ENCODE measurements at places on chromosomes 13 and 19. TPM values are rescaled to one million over a fixed set of nuclear protein-coding genes. Genes with fewer than 3 reads are reported as not detected.

DNA sequence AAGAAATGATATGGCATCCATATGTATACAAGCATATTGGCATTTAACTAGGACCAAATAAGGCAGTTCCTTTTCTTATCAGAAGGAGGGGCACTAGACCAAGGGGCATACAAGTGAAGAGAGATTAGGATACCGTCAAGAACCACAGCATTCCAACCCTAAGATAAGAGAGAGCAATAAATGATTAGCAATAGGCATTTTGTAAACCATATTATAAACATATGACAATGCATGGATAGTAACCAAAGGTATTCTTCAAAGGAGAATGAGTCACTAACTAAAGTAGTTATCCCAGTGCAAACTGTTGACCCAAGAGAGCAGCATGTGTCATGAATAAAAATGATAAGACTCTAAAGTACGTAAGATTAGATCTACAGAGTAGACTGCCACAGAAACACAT is 500.9 kb upstream of the HTR2A start:
- DNase-seq: no peak

- DNase-seq: no peak
Measured at GRCh38 chr13:49777746-49778614, 14.5 kb downstream of the KPNA3 start.

GRCh38 chr19:38634757-38635482 is 12.5 kb upstream of the ACTN4 start:
- DNase-seq: peak; percentile 50

DNA sequence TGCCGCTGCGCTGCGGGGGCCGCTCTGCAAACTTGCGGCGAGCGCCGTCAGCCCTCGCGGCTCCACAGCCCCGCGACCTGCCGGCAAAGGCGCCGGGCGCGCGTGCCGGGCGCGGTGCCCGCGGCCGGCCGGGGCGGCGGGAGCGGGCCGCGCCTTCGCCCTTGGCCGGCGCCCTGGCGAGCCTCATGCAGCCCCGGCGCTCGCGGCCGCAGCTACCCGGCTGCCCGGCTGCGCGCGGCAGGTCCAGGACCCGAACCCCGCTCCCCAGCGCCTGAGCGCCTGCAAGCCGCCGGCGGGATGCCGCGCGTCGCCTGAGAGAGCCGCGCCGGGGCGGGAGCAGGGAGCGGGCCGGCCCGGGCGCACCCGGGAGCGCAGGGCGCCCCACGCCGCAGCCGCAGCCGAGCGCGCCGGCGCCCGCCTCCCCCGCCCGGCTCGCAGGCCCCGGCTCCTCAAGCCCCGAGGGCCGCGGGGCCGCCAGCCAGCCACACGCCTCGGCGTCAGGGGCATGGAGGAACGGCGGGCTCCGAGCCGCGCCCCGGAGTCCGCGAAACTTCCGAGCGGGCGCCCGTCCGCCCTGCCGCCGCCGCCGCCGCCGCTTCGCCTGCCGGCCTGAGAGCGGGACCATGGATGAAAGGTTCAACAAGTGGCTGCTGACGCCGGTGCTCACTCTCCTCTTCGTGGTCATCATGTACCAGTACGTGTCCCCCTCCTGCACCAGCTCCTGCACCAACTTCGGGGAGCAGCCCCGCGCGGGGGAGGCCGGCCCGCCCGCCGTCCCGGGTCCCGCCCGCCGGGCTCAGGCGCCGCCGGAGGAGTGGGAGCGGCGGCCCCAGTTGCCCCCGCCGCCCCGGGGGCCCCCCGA is 564 bp downstream of the HS6ST3 start:
- no peak for DNase-seq

GRCh38 chr13:35499676-35500075 is 23.2 kb upstream of the MAB21L1 start:
- no peak for DNase-seq

- DNase-seq: no peak
Measured at GRCh38 chr19:39590265-39590664, 12.1 kb upstream of the LGALS13 start.

- no peak for DNase-seq
Measured at GRCh38 chr13:41641961-41642360, 184.6 kb downstream of the RGCC start.

- no peak for DNase-seq
Measured at GRCh38 chr13:111007209-111007608, 92.3 kb upstream of the ANKRD10 start.

- DNase-seq: no peak
Measured at GRCh38 chr13:77878190-77878589, 40.4 kb downstream of the EDNRB start.

DNA sequence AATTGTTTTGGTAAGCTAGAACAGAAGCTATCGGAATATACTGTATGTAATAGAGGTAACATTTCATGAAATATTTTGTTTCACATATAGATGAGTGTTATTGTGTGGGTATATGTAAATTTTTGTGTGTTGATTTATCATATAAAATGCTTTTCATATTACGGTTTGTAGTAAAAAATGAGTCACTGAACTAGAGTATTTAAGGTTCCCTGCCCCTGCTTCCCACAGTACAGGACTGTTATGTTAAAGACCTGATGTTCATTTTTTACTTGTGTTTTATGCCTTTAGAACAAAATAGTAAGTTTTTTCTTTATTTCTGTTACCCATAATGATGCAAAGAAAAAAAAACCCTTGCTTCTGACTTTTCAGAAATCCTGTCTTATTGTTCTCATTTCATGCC is 243.4 kb downstream of the ENOX1 start:
- no peak for DNase-seq

- no peak for DNase-seq
Measured at GRCh38 chr19:48750771-48751504, 1.5 kb downstream of the FUT1 start.

DNA sequence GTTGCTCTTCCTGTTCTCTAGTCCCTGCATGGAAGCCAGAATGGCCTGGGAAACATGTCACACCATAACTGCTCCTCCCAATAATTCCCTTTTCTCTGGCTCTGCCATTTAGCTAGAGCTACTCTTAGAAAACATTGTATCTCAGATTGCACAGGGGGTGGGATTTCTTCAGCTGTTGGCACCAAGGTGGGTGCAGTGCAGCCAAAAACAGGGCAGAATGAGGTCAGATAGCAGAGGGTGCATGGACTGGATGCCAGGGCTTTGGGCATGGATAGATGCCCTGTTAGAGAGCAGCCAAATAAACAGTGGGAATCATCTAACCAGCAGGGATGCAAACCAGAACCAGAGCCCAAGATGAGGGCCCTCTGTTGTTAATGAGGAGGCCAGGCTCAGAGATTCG is 4.9 kb upstream of the AMER2 start:
- no peak for DNase-seq

DNA sequence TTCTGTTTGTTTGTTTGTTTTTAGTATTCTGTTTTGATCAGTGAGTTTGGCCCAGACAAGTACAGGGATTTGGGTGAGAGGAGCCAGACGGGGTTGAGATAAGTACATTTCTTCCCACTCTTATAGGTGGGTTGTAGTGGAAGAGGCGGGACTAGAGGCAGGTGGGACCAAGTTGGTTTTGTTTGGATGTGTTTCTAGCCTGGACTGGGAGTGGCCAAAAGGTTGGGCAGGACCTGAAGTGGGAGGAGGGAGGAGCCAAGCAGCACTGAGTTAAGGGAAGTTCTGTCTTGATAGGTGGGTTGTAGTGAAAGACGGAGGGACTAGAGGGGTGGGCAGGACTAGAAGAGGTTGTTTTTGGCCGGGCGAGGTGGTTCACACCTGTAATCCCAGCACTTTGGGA is 9.0 kb downstream of the DNASE2 start:
- no peak for DNase-seq

GRCh38 chr19:41997121-41997850 is 3.3 kb upstream of the ATP1A3 start:
- peak; percentile 33 for DNase-seq

DNA sequence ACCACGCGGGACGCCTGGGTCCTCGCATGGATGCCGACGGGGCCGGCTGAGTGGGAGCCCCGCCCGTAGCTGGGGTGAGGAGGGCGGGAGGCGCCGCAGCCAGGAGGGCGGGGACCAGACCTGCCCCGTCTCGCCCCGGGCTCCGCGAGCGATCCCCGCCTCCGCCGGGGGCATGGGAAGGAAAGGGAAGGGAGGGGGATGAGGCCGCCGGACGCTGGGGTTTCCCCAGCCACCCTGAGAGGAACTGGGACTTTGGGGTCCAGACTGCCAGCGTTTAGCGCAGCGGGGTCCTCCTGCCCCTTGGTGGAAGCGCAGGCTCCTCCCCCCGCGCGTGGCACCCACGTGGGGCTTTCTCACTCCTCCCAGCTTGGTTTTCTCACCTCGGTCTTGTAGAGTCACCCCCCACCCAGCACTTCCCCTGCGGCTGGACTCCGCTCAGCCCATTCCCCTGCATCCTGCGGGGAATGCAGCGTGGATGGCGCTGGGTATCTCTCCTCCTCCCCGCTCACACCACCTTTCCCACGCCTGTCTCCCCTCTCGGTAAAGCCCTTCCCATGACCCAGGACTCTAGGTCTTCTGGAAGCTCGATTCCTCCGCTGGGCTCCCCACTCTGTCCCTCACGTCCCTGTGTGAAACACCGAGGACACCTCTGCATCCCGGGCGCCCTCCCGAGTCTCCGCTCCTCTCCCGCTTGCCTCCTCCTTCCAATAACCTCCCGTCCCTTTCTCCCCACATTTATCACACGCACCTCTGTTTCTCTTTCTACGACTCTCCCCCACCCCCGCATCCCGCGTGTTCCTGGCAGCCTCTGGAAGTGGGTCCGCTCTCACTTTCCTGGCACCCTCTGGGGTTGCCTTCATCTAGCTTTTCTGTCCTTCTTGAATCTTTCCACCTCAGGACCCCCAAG is 2.1 kb downstream of the TGFB1 start:
- DNase-seq: peak; percentile 19

- DNase-seq: no peak
Measured at GRCh38 chr13:100176801-100177400, 88.0 kb downstream of the PCCA start.

GRCh38 chr13:76980075-76980718 is 11.7 kb upstream of the CLN5 start:
- DNase-seq: peak; percentile 56

DNA sequence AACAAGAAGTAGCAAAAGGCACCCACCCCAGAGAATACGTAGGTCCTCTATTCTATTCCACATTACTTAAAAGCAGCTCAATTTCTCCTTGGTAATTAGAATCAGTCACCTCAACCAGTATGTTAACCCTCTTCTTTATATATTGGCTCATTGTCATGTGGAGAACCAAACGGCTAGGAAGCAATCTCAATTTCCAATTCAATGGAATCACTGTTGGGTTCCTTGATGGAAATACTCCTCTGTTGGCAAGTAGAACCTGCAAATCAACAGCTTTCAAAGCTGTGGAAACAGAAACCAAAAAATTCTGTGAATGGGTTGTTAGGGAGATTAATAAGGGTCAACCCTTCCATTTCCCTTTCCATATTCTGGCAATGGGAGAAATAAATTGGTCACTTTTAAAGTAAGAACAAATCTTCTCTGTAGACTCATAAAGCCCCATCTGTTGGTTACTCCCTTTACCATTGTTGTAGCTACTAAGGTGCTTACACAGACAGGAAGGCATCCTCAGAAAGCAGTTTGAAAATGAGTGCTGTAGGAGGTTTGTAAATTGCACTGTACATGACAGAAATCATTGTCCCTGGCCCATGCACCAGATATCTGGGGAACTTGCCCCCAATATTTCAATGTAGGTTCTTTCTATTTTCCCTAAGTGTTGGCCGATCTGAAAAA is 138.6 kb upstream of the UFM1 start:
- no peak for DNase-seq

- DNase-seq: no peak
Measured at GRCh38 chr19:13069415-13070359, 33.0 kb downstream of the LYL1 start.

- DNase-seq: no peak
Measured at GRCh38 chr19:8922591-8922990, 87.6 kb downstream of the MUC16 start.

DNA sequence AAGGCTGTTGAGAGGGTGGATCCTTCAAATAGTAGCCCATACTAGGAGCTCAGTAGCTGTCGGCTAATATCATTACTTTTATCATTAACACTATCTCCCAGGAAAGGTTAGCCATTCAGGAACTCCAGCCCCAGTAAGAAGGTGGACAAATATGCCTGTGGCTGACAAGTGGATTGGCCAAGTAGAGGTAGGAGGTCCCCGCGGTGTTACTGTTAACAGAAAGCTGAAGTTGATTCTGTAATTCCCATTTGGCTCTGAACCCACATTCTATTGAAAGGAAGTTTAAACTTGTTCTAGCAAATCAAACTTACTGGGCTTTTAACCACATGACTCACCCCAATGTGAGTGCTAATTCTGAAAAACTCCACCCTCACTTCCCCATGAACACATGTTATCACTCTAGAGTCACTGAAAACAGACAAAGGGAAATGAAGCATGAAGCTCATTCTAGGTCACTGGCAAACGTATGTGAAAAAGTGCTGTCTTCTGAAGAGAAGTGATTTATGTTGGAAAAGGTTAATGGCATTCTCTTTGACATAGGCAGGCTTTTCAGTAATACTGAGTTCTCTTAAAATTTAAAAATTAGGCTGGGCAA is 273.5 kb downstream of the FGF14 start:
- peak; percentile 69 for DNase-seq

DNA sequence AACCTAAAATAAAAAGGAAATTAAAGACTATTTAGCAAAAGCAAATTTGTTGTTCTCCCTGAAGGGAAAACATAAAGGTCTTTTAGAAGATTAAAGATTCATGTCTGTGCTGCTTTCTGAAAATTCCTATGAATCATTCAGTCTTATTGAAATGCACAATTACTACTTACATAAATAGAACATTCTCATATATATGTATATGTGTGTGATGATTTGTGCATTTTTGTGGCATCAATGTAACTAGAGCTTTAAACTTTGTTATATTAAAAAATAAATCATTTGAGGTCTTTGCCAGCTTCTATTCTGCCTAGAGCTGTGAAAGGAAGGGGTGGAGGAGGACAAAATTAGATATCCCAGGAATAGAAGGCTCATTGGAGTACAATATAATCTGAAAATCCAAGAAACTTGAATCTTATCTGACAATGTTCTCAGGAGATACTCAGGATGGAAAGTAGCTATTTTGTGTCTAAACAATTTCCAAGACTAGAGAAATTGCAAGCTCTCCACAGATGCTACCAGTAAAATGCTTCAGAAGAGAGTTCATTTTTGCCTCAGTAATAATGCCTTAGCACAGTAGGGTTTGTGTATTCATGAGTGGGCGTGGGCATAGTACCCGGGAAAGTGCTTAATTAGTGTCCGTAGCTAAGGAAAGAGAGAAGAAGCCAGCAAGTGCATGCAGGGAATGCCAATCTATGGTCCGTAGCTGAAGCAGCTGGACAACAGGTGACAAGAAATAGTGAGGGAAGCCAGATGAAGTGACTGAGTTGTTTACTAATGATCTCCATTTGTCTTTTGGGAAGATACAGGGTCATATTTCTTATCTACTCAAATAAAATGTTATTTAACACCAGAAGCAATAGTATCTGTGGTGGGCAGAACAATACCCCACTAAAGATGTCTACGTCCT is 395.5 kb upstream of the NBEA start:
- no peak for DNase-seq

Gene LIN7B
- total RNA-seq: 1.8 TPM

Gene PSG7
- not detected for total RNA-seq

Gene PRODH2
- not detected for total RNA-seq

Gene CCDC70
- not detected for total RNA-seq

Gene CDX2
- not detected for total RNA-seq

Gene FBXO17
- total RNA-seq: 7.9 TPM

Gene CLIP3
- 0.27 TPM for total RNA-seq

Gene ZNF223
- 1.9 TPM for total RNA-seq

Gene TGFBR3L
- total RNA-seq: 10.9 TPM

Gene FUT2
- total RNA-seq: not detected

Gene DYRK1B
- total RNA-seq: 0.98 TPM

Gene ERICH4
- total RNA-seq: not detected
